NCI-H524 treated with DMSO at 0.1 percent for 48 hours (cell line): ENCODE measurements at places on chromosomes 7 and 10.

DNA sequence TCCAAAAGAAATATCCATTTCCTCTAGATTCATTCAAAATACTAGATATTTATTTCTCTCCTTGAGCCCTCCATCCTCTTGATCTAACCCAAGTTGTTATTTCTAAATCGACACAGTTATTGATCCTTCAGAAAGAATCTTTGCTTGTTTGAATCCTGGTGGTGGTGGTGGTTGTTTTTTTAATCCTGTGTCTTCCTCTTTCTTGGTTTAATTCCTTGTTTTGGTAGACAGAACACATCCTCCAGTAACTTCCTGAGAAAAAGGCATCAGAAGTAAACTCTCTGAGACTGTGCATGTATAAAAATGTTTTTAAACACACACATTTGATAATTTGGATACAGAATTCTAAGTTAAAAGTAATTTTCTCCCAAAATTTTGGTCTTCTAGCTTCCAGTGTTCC lies 49.9 kb downstream of the SIRT1 start:
- DNase-seq: no peak

GRCh38 chr7:82419200-82419599 lies 24.4 kb downstream of the CACNA2D1 start:
- no peak for DNase-seq

DNA sequence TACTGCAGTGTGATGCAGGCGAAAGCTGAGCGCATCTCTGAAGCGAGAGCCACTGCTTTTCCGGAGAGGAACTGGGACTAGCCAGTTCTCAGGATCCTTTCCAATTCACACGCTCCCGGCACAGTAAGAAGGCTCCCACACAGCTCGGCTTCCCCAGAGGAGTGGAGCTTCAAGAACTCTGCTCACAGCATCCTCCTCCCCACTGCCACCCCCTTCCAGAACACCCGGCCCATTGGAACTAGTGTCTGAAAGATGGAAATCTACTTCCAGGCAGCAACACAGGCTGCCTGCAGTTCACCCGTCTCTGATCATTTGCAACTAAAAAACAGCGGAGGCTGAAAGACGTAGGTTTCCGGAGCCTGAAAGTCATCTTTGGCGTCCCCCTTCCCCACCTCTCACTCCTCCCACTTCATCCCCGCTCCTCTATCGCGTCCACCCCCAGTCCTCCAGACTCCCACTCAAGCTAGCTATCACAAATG lies at the start of gene DGKB:
Gene DGKB, minus strand, starts transcription at position 163 of the 479 bp plus-strand sequence.
- DNase-seq: no peak

DNA sequence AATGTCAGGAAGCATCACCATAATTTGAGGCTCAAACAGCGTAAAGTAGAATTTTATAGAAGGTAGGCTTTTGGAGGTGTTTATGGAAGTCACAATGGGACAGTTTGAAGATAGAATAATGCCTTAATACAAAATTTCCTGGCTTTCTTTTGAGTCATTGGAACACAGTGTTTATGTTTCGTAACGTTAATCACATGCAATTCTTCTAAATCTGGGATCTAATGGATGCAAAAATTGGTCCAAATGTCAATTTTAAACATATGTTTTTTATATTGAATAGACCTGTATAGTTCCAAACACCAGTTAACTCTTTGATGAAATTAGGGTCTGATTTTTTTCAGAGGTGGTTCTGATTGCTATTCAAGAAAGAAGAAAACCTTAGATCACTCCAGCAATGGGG lies 86.5 kb upstream of the HPS1 start:
- DNase-seq: no peak

- DNase-seq: no peak
Measured at GRCh38 chr10:3331187-3331586, 158.6 kb upstream of the PITRM1 start.

GRCh38 chr7:102890292-102890970 lies 22.4 kb upstream of the LRRC17 start:
- DNase-seq: no peak

DNA sequence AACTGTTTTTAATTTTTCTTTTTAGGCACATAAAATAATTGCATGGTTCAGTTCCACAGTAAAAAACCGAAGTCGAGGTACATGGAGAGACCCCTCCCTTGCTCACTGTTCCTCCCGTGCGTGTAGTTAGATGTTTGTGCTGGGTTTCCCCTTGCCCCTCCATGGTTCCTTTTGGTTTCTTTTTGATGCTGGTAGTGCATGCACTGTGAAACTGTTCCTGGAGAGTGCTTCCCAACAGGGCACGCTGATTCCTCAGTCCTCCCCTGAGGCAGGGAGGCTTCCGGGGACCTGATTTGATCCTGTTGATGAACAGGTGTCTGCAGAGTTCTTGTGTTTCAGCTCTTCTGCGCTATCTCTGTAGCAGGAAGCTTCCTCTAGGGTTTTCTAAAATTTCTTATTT lies 69.5 kb downstream of the ADCY1 start:
- DNase-seq: no peak

DNA sequence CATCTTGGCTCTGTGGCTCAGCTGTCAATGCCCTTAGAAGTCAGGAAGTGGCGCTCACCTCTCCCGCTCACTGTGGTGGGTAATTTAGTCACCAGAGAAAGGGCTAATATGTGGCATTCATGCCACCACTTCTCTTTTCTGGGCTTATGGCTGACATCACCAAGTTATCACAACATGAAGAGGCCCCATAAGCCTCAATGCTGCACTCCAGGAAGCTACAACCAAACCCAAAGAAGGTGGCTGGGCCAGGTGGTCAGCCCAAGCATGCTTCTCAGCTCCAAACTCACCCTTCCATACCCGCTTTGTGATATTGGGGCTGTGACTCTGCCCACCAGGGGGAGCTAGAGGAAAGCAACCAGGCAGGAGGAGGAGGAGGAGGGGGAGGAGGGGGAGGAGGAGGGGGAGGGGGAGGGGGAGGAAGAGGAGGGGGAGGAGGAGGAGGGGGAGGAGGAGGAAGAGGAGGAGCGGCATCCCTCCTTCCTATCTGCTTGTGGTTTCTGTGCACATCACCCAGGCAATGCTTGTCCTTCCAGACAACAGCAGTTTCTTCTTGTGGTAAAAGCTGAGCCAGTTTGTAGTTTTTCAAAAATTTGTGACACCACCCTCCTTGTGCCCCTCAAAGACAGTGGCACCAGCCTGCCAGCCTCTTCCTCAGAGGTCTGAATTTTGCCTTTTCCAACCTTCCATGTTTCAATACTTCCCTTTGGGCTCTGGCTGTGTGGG lies 42.1 kb downstream of the CYP26A1 start:
- DNase-seq: no peak
